ENCODE measurements at places on chromosomes 3 and 15.

DNA sequence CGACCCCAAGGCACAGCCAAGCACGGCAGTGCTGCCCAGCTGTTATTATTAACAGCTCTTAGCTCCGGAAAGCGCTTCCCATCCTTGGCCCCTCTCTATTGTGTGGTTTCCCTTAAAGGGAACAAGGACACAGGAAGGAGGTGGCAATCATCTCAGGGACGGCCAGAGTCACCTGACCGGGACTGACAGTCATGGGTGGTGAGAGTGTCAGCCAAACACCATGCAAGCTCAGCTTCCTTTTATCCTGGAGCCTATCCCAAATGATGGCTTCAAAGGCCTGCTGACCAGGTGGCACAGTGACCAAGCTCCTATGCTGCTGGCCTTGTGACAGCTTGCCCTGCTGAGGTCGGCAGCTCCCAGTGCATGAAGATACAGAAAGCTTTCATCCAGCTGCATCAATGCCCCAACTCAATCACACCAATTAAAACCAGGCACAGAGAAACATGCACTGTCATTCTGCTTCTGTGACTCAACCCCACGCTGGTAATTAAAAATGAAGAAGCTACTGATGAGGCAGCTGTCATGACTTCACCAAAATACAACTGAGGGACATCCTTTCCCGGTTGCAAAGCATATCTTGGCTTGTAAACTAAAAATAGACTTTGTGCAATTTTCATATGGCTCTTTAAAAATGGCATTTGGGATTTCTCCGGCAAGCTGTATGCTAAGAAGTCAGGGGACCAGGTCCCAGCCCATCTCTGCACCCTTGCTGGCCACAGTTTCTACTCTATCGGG, 34.0 kb downstream of the PCSK6 start:
- no peak for DNase-seq

DNA sequence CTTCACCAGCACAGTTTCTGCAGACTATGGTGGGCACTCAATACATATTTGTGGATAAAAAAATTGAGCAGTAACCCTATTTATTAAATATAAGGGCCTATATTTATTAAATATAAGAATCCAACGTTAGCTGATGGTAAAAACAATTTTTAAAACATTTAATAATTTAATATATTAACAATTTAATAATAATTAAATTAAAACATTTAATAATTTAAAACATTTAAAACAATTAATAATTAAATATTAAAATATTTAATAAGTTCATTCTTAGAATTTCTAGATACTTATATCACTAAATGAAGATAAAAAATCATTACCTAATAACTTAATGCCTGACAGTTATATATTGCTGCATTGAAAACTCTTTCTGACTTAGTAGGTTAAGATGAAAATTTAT, 880.2 kb upstream of the EPHA6 start:
- DNase-seq = no peak

DNA sequence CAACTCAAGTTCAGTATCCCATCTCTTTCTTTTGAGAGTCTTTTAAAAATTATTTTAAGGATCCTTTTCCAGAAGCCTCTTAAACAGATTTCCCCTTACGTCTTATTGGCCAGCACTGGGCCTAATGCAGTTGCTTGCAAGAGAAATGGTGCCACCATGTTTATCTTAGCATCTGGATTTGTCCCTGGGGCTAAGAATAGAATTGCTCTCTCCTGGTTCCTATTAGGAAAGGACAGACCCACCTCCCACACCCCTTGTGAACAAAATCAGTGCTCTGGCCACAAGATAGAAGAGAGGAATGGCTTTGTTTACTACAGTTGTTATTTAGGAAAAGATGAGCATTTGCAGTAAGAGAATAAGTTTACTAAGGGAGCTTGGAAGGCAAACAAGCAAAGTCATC, 128.2 kb upstream of the CGNL1 start:
- DNase-seq = no peak

DNA sequence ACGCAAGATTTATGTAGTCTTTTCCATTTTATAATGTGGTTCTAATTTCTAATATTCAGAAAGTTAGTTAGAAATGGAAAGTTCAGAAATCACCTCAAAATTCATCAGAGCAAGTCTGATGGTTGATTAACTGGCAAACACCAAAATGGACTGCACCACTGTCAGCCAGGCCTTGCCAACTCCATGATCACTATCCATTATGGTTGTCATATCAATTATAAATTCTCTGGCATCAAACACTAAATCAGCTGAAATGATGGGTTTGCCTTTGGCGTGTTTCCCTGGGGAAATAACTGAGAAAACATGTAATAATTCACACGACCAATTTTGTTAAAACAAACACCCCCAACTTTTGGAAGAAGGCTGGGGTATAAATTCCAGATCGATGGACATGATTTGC, 219.4 kb downstream of the CDIN1 start:
- no peak for DNase-seq

DNA sequence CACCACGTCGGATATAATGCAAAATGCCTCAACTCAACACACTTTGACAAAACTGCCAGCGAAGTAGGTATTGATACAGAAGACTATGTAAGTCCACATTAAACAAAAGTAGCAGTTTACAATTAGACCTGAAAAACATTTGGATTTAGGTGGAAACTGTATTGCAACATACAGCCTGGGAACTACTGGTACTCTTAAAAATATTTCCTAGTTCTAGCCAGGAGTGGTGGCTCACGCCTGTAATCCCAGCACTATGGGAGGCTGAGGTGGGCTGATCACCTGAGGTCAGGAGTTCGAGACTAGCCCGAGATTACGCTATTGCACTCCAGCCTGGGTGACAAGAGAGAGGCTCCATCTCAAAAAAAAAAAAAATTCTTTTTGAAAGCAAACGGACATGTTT, 246.2 kb downstream of the ZBTB20 start:
- no peak for DNase-seq

DNA sequence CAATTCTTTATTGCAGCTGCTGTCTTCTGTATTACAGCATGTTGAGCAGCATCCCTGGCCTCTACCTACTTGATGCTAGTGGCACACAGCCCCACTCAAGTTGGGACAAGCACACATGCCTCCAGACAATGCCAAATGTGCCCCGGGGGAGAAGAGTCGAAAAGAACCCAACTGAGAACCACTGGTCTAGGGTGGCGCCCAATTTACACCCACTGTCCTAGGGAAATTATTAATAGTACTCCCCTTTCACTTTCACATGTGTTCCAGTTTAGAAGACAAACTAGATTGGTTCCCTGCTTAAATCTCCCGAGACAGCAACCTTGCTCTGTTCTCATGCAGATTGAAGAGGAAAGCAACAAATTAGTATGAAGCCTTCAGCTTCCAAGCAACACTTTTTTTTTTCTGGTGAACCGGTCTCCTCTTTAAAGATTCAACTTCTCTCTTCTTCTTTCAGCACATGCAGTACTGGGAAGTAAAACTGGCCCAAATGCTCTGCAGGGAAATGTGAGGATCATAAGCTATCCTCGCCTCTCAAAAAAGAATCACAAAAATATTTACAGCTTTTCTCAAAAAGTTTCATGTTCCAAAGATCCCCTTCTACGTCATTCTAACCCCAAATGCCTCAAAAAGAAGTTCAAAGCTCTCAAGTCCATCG, 823.9 kb upstream of the CFAP20DC start:
- no peak for DNase-seq

- no peak for DNase-seq
Observed at GRCh38 chr3:69204315-69204957, 82.0 kb upstream of the LMOD3 start.
